Stimulated activated naive CD8-positive, alpha-beta T cell treated with anti-CD3 and anti-CD28 coated beads, Interleukin-15, amount 100 ng/mL, for 72 hours (primary cell): ENCODE measurements at places on chromosomes 1 and 21.

GRCh38 chr1:27577504-27578188 lies 26.3 kb downstream of the AHDC1 start:
- no peak for DNase-seq

GRCh38 chr1:153535242-153536011 lies at the start of gene S100A6:
Gene S100A6, minus strand, starts transcription at chr1:153535991. Its CDS starts 652 bp downstream, at chr1:153535339.
- DNase-seq, result peak; percentile 22

DNA sequence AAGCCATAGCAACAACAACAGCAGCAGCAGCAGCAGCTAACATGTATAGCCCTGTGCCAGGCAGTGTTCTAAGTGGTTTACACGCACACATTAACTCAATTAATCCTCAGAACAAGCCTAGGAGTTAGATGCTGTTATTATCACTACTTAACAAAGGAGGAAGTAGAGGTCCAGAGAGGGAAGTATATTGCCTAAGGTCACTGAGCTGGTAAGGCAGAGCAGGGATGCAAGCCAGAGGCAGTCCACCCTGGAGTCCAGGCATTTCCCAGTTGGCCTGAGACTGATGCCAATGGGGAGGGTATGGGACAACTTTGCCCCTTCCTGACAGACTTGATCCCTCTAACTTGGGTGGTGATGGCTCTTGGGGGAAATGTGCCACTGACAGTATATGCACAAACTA lies 6.8 kb downstream of the CDC14A start:
- DNase-seq, result no peak

DNA sequence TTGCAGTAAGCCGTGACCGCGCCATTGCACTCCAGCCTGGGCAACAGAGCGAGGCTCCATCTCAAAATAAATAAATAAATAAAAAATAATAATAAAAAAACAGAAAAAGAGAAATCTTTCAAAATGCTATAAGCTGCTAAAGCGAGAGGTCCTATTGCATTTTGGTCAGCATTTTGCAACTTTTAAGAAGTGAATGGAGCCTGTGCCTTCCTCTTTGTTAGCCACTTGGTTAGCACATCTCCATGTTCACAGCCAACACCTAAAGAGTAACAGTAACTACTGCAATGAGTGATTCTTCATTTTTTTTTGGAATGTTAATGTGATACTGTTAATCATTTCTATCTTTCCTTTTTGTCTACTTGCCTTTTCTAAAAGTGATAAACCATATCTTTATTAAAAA lies 80.6 kb downstream of the ERG start:
- DNase-seq, result no peak

GRCh38 chr1:157111396-157112165 lies 12.0 kb upstream of the ETV3L start:
- no peak for DNase-seq

DNA sequence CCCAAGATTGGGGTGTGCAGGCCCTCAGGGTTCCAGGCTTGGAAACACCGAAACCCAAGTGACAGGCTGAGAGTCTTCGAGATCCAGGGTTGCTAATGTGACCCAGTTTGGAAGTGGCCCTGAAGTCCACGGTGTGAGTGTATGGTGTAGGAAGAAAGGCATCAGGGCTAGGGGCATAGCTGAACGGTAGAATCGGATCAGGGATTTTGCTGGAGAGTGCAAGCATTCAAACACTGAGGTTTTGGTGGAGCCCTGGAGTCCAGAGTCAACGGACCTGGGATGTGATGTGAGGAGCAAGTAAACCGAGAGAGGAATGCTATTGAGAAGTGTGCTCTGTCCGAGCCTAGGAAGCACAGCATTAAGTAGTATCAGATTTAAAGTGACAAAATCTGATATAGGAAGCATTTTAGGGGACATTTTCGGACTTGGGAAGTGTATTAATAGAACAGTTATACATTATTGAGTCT lies 958 bp downstream of the NFYC start:
- DNase-seq, result no peak

DNA sequence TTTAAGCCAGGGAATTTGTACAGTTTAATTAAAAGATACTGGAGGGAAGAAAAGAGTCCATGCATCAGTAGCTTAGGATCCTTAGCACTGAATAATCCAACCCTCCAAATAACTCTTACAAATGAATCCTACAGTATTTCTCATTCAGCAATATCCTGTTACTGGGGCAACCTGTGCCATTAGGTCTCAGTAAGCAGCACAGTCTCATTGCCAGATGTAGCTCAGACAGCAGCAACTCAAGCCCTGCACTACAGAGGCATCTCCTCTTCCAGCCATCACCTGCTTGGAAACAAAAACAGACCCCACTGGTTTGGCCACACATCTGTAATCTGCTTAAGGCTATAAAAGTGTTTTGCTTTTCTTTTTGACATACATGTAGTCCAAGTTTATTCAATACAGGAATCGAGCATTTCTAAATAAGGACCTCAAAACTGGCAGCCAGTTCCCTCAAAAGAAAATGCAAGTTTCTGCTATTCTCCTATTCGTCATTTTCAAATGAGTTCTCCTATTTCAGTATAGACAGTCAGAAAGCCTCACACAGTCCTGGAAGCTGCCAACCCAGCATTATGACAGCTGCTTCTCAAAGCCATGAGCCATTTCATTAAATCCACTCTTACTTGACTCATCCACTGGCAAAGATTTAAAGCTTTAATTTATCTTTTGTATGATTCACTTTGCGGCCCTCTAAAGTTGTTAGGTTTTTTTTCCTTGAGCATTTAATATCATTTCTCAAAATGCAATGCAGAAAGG lies 129.0 kb downstream of the APP start:
- DNase-seq, result no peak

GRCh38 chr1:79519084-79519760 lies 512.7 kb upstream of the ADGRL4 start:
- no peak for DNase-seq

DNA sequence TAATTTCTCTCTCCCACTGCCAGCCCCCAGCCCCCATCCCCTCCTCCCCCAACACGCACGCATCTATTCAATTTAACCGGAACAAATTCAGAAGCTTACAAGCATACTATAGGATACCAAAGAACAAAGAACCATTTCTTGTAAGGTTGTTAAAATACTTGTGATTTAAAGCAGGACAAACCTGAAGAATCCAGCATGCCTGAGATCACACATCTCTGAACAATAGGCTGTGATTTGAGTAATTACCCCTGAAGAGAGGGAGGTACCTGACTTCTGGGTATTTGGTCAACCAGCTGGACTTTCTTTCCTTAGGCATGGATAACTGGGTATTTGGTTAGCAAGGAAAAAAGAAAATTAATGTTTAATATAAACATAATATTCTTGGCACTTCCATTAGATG lies 105.1 kb downstream of the NMNAT2 start:
- DNase-seq, result no peak

- no peak for DNase-seq
Observed at GRCh38 chr1:1217621-1218523, 3.9 kb upstream of the TNFRSF4 start.

DNA sequence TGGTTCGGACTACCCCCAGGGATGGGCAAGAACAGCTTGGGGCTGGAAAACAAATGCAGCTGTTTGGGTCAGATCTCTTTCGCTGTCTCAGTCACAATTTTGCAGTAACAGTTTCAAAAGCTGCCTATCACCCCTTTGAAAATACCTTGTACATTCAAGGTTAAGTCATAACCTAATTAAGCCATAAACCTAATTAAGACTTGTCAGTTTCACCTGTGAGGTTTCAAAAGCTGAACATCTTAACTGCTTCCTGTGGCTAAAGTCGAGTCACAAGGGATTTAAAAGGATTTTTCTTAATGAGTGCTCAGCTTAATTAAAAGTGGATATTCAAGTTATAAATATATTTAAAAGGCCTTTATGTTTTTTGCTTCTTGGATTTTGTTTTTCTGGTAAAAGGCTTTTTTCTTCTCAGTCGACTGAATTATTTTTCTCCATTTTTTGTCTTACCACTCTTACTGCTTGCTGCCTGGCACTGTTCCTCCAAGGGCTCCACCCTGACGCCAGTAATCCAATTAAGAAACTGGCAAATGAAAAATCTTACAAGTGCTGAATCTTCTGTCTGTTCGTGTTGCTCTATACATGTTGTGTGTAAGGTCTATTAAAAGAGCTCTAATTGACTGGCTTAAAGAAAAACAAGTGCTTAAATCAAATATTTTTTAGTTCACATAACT lies 31.3 kb downstream of the CBR1 start:
- DNase-seq, result no peak

DNA sequence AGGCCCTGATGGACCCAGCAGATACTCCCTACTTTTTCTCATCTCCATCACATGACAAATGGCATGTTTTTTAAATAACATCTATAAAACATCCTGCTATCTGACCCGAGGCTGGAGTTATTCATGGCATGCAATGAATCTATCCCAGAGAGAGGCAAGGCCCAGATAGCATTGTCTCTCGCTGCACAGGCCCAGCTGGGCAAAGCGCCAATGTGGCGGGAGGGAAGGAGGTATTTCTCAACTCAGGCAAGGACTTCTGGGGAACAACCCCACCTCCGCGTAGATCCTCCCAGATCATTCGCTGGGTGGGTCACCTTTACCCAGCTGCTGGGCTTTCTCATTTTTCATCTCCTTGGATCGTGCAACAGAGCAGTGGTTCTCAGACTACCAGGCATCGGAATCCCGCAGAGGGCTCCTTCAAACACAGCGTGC lies 59.8 kb downstream of the ERG start:
- DNase-seq, result no peak

- DNase-seq, result no peak
Observed at GRCh38 chr1:247013391-247013790, 5.5 kb upstream of the ZNF695 start.

DNA sequence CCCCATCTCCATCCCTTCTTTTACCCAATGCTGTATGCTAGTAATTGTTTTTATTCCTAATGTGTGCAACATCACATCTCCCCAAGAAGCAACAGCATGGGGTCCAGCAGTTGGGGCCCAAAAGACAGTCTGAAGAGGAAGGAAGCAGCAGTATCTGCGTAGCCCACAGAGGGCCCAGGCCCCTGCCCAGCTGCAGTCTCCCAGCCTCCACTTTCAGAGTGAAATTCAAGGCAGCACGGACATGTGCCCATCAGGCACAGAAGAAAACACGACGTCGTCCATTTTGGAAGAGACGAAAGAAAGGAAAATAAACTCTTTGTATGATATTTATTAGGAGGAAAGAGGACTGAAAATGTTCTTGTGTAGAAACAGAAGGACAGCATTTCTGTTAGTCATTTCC lies 37.4 kb downstream of the NCF2 start:
- DNase-seq, result no peak

- DNase-seq, result no peak
Observed at GRCh38 chr1:221753828-221754188, 11.9 kb upstream of the DUSP10 start.

DNA sequence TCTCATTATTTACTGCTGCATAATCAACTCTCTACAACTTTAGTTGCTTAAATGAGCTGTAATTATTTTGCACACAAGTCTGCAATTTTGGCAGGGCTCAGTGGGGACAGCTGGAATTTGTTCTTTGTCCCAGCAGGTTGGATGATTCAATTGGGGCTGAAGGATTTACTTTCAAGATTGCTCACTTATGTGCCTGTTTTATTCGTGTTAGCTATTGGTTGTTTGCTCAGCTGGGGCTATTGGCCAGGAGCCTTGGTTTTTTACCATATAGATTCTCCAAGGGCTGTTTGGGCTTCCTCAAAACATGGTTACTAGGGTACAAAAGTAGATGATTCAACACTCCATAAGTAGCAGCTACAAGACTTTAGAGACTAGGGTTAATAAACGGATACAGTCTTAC lies 13.4 kb downstream of the OR10R2 start:
- DNase-seq, result no peak

DNA sequence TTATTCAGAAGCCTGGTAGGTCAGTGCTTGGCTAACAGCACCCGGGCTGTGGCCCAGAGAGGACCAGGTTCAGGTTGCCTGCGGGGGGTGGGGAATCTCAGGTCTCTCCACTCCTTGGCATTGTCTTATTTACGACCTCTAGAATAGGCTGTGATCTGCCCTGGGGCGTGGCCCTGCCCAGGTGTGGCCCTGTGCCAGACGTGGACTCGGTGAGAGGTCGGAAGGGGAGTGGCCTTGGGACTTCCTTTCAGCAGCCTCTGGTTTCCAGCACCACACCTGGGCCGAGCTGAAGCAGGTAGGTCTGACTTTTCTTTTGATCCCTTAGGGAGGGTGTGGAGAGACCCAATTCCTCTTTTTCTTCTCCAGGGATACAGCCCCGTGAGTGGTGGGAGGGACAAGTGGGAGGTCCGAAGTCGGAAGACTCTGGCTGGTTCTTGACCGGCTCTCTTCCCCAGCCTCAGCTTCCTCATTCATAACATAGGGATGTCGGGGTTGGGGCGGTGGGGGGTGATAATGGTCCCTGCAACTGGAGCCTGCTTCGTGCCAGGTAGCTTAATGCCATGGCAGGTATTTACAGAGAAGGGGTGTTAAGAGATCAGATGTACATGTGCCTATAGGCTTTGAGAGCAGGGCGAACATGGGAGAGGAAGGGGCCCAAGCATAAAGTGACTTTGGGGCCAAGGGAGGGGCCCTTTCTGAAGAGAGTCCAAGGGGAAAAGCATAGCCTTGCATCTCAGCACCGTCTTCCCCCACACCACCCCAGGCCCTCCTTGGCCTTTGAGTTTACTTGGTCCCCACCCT lies 16.5 kb downstream of the ACOT11 start:
- no peak for DNase-seq

DNA sequence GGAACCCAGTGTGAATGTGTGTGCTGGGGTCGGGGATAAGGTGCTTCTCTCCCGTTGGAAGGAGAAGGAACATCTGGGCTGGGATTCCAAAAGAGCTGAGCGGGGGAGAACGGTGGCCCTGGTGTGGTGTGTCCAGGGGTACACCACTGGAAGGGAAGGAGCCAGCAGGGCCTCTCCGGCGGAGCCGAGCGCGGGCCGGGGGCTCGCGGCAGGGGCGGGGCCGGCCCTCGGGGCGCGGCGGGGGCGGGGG lies 231 bp upstream of the RPS6KA1 start:
- DNase-seq, result no peak

GRCh38 chr1:198523182-198523950 lies 17.1 kb downstream of the ATP6V1G3 start:
- no peak for DNase-seq

DNA sequence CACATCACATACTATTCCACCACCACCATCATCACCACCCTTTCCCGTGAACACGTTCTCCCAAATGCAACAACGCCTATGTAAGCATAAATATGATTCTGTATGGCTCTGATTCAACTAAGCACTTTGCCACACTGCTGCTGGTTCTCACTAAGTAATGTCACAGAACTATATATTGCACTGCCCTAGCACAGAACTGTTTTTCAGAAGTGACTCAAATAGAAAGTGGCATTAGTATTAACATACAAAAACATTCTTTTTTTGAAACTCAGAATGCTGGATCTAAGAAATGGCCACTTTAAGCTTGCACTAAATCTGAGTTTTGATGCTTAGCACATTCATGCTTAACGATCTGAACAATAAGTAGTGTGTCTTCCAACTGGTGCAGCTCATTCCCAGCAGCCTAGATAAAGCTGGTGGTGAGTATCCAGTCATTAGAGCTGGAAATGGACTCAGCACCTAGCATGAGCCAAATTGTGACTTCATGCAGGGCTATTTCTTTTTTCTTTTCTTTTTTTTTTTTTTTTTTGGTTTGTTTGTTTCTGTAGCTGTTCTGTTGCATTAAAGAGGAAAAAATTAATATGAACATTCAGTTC lies 46.2 kb upstream of the ZC3H11B start:
- DNase-seq, result no peak
